ENCODE measurements at places on chromosomes 3 and 15.
A peak's percentile ranks its signal among the peaks of the same experiment; 100 is the strongest.

DNA sequence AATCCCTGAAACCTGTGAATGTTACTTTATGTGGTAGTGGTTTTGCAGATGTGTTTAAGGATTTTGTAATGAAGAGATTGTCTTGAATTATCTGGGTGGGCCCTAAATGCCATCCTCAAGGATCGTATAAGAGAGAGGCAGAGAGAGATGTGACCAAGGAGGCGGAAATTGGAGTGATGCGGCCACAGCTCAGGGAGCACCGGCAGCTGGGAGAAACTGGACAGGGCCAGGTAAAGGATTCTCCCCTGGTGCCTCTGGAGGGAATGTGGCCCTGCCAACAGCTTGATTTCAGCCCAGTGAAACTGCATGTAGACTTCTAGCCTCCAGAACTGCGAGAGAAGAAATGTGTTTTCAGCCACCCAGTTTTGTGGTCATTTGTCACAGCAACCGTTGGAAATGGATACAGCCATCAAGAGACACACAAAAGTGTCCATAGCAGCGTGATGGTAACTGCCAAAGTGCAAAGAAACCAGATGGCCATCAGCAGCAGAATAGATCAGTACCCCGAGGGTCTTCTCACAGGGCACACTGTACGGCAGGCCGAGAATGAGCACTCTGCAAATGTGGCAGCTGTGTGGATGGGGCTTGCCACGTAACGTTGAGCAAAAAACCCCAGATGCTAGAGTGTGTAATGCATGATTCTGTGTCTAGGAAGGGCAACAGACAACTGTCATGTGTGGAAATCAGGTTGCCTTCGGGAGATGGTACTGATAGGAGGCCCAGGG is 12.2 kb downstream of the APBA2 start:
- DNase-seq, result no peak

- no peak for DNase-seq
Measured at GRCh38 chr3:57019057-57019456, 41.4 kb upstream of the SPATA12 start.

DNA sequence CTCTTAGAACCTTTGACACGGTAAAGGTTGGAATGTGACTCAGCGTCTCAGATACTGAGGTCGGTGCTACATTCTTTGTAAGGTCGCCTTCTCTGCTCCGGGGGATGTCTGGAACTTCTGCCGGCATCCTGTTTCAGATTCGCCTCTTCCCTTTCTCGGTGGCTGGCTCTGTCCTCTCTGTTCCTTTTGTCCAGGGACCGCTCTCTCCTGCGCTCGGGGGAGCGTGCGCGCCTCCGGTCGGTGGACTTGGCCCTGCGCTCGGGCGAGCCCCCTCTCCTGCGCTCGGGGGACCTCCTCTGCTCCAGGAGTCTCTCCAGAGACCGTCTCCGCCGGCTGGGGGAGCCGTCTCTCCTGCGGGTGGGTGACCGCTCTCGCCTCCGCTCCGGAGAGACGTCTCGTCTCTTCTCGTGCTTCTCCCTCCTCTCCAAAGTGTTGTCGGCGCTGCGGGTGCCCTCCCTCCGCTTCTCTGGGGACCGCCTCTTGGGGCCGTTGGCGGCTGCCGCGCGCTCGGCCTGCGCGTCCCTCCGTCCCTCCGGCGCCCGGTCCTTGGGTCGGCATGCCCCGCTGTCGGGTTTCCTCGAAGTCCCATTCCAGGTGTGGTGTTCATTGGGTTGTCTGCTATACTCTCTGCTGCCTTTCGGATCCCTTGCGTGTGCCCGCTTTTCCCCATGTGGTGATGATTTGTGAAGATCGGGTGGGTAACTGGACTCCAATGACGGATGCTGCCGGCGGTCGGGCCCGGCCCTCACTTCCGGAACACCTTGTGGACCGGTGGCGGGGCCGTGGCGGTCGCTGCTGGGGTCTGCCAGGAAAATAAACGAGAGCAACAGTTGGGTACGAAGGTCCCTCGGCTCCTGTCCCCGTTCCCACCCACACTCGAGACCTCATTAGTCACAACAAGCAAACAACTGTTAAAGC is 668.8 kb upstream of the ADAMTS9 start:
- no peak for DNase-seq

DNA sequence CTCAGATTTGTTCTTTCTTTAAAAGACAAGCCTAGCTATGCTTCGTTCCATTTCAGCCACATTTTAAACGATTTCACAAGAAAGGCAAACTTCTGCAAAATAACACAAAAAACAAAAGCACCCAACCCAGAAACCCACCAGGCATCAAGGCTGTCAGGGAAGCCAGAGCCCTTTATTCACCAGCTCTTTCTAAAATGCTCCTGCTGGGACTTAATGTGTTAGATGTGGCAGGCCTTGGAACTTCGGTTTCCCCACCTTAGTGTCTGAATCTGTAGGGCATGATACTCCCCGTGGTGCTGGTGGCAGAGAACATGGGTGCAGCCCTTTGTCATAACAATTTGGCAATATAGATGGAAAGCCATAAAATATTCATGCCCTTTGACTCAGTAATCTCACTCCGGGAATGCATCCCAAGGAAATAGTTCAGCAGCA is 56.8 kb upstream of the LCTL start:
- no peak for DNase-seq

GRCh38 chr15:94253742-94254141 is 22.4 kb downstream of the MCTP2 start:
- no peak for DNase-seq

- no peak for DNase-seq
Measured at GRCh38 chr3:173502983-173503568, 105.5 kb downstream of the NLGN1 start.

DNA sequence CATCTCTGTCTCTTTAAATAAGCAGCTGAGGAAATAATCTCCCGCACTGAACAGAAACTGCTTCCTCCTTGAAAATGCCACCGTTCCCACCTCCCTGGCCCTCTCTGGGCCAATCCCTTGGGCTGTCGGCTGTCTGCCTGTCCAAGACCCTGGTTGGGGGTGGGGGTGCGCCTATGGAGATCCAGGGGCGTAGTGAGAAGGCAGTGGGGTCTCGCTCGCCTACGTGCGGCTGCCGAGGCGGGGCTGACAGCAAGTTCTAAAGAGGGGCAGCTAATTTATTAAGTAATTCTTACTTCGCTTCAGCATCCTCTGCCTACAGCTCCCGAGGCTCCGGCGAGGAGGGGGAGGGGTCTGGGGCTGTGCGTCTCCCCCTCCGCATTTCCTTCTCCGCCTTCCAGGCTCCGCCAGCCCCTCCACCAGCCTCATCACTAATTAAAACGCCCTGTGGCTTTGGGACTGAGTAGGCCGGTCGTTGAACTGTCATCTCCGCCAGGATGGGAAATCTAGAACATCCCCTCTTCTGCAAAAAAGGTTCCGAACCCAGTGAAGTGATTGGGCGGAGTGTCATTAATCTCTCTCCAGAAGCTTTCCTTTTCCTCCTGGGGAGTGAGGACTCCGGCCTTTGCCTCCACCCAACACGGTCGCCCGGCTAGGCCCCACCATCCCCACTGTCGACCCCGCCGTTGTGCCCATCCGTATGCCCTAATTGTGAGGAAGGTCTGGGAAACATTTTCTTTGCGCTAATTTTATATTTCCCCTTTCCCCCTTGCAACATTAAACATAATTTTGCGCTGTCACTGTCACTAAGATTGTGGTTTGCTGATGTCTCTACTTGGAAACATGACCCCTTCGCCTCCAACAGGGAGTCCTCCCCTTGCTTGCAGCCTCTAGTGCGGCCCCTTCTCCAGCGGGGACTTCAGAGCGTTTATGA is 16.9 kb downstream of the NR2F2 start:
- no peak for DNase-seq

DNA sequence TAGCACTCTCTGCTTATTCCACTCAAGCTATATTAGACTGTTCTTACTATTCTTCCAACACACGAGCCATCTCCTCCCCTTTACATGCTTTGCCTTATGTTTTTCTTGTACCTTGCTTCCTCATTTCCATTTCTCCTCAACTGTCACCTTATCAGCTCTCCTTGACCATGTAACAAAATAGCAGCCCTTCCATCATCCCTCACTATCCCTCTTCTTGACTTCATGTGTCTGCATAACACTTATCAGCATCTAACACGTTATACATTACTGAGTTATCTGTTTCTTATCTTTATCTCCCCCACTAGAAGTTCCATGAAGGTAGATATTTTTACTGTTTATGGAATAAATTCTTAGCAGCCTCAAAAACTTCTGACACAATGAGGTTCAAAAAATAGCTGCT is 45.3 kb downstream of the TRPM7 start:
- DNase-seq, result no peak

GRCh38 chr15:43903864-43904290 is 77.1 kb downstream of the WDR76 start:
- no peak for DNase-seq

GRCh38 chr3:26647078-26647477 is 24.5 kb downstream of the LRRC3B start:
- no peak for DNase-seq

- peak; percentile 32 for DNase-seq
Measured at GRCh38 chr3:124694486-124694885, 35.8 kb upstream of the UMPS start.

DNA sequence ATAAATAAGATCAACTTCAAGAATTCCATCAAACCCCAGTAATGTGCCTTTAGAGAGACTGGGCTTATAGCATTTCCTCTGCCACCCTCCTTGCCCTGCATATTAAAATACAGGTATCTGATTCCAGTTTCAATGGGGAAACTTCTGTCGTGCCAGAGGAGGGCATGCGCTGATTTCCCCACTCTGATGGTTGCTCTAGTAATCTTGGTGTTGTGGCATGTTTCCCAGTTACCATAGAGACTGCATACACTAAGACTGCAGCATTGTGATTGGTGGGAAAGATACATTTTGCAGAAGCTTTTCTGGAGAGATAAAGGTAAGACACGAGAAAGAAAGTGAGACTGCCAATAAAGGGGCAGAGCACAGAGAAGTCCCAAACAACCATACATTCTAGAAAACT is 225.6 kb downstream of the TIGIT start:
- no peak for DNase-seq

DNA sequence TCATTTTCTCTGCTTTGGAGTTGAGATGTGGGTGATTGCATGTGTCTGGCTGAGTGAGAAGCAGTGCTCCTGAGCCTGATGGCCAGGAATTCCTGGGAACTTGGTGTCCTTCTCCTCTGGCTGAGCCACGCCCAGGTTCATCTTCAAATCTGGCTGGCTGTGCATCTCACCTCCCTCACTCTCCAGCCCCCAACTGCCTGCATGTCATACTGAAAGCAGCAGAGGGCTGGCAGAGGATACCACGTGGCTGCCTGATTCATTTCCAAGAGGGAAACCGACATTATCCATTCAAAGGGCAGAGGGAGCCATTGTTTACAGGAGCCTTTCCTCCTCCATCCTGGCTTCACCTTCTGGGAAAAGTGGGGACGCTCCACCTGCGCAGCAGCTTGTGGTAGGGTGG is 57.4 kb downstream of the ABHD5 start:
- DNase-seq, result no peak

DNA sequence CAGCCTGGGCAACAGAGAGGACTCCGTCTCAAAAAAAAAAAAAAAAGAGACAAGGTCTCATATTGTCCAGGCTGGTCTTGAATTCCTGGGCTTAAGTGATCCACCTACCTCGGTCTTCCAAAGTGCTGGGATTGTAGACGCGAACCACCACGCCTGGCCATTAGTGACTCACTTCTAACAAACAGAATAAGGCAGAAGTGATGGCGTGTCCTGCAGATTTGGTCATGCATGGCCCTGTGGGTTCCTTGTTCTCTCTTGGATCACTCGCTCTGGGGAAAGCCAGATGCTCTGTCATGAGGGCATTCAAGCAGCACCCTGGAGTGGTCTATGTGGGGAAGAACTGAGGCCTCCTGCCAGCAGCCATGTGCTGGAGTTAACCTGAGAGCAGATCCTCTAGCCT is 27.4 kb upstream of the TJP1 start:
- DNase-seq, result no peak

DNA sequence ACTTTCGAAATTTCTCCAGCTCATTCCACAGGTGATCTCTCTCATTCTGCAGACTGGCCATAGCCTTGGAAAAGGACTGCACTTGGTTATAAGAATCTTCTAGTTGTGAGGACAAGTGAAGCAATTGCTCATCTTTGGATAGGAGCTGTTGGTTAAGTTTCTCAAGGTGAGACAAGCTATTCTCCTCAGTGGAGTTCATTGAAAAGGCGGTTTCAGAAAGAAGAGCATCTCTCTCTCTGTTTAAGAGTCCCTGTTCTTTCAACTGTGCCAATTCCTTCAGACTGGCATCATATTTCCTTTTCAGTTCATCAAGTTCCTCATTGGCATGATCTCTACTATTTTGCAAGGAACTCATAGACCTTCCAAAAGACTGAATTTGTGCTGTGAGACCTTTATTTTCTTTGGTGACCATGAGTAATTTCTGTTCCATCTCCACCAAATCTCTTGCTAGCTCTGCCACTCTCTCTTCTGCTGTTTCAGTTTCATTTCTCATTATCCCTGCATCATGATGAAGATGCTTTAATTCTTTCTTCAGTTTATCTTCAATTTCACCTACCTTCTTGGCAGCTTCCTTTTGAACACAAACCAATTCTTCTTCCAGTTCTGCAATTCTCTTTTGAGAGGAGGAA is 30.2 kb upstream of the HCLS1 start:
- no peak for DNase-seq

DNA sequence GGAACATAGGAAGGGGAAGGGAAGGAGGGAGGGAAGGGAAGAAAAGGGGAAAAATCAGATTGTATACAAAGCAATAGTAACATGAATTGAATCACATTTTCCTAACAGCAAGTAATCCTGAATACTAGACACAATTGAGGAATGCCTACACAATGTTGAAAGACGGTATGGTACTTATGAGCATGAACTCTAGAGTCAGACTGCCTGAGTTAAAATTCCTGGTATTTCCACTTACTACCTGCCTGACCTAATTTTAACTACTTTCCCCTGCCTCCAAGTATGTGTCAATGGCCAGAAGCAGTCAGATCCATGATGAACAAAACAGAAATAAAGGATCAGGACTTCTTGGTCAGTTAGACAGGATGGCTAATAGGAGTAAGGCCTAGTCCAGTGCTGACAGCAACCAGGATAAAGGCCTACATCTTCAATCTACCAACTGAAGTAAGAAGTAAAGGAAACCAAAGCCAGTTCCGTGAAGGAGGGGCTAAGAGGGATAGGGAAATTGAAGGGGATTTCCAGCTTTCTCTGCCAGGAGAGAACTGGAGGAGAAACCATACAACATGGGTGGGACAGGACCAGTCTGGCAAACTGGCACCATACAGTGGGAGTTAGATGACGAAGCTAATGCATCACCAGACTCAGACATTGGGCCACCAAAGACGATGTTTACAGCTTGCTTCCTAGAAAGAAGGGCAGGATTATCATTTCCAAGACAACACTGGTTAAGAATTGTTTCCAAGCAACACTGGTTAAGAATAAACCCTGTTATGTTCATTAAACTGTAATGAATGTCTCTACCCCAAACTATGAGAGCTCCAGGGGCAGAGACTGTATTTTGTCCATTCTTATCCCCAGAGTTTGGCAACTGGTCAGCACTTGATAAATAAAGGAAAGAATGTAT is 151.6 kb upstream of the UBE2E2 start:
- no peak for DNase-seq

DNA sequence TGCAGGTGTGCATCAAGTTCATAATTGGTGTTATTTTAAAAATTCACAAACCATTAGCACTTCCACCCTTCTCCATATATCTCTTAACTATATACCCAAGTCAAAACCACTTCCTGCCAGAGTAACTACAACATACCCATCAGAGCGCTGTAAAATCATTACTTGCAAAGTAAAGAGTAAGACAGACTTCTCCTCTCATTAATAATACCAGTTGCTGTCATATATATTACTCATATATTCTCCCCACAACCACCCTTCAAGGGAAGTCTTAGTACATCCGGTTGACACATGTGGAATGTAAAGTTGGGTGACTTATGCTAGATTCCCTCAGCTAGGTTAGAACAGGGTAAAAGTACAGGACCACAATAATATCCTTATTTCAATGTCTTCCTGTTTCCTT is 5.6 kb downstream of the TERC start:
- no peak for DNase-seq

- no peak for DNase-seq
Measured at GRCh38 chr3:29513236-29513635, 232.4 kb downstream of the RBMS3 start.
